ENCODE measurements at places on chromosomes 5 and 9.

DNA sequence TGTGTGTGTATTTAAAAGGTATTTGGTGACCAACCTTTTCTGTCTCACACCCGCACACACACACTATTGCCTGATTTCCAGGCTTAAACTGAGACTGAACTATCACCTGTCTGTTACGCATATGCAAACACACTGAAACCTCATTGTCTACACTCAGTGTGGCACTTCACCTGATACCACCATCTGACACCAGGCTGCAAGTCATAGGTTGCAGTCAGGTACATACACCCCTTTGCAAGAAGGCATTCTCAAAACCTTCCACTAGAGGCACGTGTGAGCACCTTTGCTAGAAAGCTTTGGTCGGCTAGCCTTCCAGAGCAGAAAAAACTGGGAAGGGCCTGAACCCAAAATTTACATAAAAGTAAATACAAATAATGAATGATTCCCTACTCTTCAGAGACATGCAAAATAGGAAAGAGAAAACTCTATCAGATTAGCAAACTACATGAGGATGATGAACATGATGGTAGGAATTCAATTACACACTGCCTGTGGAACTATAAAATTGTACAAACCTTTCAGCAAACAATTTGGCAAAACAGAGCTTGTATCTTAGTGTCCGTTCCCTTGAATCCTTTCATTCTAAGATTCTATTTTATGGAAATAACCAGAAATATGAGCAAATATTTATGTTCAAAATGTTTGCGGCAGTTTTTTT lies 5.9 kb upstream of the FOXD1 start:
- peak; percentile 27 for DNase-seq

GRCh38 chr5:124941051-124942049 lies 194.9 kb upstream of the ZNF608 start:
- DNase-seq, result no peak

DNA sequence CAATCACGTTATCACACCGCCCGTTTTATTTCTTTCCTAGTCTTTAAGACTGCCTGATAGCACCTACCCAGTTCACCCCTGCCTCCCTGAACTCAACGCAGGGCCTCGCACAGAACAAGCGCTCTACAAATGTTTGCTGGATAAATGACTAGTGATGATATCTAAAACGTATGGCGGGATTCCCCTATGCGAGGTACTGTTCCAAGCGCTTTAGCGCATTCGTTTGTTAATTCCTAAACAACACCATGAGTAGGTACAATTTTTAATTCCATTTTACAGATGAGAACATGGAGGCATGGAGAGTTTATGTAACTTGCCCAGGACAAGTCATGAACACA lies 6.6 kb downstream of the POU4F3 start:
- DNase-seq, result no peak

DNA sequence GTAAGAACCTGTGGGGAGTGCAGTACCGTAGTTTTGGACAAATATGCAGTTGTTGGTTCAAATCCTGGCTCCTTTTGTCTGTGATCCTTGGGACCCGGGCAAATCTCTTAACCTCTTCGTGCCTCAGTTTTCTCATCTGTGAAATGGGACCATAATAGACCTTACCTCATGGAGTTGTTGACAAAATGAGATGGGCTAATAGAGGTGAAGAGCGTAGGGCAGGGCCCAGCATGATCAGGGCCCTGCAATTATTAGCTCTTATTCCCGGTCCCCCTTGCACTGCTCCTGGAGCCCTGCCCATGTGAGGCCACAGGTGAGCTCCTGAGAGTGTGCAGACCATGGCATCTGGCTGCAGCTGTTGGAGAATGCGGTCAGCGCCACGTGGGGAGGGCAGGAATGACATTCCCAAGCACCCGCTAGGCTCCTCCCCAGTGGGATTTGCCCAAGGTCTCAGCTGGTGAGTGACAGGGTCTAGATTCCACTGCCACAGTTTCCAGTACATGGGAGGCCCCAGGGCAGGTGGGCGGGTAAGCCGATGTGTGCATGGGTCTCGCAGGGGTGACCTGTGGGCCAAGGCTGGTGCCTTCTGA lies 41.0 kb downstream of the NEK6 start:
- DNase-seq, result no peak

DNA sequence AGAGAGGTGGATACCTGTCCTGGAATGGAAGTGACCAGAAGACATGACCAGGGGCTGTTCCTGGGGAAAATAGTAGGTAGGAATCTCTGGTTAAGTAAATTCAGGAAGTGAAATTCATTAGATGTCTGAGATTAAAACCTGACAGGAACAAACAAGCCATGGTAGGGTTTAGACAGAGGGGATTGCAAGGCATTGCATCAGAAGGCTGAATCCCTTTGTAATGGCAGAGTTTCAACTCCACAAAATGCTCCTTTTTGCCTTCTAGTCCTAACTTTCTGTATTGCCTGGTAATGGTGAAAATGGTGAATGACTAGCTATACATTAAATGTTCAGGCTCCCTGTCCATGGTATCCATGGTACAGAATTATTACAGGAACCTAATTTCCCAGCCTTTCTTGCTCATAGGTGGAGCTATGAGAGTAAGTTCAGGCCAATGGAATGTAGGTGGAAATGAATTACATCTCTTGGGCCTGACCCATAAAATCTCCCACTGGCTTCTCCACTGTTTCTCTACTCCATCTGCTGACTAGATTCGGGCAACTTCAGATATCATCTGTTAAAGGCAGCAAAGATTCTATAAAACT lies 113.4 kb upstream of the CNTLN start:
- DNase-seq, result no peak

- DNase-seq, result no peak
Observed at GRCh38 chr5:914174-914573, 21.5 kb downstream of the TRIP13 start.

GRCh38 chr5:96611946-96612345 lies 50.2 kb upstream of the CAST start:
- no peak for DNase-seq

- peak; percentile 55 for DNase-seq
Observed at GRCh38 chr9:76756268-76756640, 8.0 kb upstream of the PCA3 start.

- peak; percentile 58 for DNase-seq
Observed at GRCh38 chr5:24208686-24209106, 436.1 kb downstream of the CDH10 start.

- no peak for DNase-seq
Observed at GRCh38 chr9:81032030-81032572, 657.2 kb downstream of the TLE1 start.

DNA sequence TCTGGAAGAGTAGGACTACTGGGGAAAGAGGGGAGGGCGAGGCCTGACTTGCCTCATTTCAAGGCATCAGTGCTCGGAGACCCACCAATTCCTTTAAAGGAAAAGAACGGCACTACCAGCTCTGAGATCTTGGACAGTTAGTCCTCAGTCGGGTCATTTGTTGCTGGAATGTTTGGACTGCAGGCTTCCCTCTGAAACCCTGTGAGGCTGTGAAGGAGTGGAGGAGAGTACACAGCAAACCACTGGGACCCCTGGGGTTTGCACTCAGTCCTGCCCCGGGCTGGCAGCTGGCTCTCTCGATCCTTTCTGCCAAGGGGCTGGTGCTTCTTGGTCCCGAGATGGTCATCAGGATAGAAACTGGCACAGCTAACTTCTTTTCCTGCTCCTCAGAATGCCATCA lies 194.5 kb downstream of the TRIO start:
- DNase-seq, result no peak

DNA sequence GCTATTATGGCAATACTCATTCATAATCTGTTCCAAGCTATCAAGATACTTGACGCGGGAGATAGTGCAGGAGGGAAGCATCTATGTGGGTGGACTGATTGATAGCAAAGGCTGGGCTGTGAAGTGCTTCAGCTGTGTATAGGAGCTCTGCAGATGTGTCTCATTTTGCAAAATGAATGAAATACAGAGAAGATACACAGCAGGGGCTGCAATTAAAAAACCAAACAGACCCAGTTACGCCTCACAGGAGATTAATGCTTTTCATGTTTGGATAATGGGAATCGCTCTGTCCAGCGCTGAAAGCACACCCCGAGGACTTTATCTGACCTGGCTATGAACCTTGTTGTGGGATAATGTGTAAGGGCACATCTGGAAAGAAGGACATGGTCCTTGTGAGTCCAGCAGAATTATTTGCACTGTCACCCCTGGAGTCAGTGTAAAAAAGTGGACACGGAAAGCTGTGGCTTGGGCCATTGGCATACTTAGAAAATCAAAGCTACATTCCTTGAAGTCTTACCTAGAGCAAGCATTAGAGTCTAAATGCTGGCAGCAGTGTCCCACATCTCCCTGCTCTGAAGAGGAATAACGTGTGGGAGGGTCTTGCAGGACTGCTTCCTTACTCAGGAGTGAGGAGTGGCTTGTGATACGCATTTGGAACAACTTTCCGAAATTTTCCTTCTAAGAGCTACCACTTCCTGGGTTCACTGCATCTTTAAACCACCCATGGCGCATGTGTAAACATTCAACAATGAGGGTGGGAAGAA lies 2.6 kb downstream of the SH3RF2 start:
- DNase-seq, result no peak

DNA sequence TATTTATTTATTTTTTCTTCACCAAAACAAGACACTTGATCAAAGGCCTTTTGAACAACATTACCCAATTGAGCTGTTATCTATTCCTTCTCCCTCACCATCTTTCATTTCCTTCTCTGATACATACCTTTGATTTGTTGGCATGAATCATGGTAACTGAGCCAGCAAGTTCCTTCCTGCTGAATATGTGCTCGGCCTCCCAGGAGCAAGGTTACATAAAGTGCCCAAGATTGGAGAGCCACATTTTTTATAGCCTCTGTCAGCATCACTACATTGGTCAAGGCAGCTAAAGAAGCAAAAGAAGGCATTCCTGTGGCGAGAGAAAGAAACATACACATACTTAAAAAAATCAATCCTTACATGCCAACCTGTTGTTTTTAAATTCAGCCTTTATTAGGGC lies 369.6 kb downstream of the CYLC2 start:
- no peak for DNase-seq

GRCh38 chr9:132820169-132820944 lies 57.7 kb downstream of the AK8 start:
- DNase-seq, result no peak

DNA sequence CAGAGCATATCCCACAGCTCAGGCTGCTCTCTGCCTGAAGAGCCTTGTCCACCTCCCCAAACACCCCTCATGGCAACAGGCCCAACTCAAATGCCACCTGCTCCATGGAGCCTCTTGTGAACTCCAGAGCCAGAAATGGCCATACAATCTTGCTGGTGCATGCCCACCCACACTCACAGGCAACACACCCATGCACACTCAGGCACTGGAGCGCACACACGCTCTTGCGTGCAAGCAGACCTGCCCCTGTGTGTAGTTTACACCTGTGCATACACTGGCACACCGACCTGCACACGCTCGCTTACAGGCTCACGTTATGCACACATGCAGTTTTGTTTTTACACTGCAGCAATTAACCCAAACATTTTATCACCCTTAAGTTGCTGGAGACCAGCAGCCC lies 40.0 kb downstream of the HRH2 start:
- DNase-seq, result no peak

GRCh38 chr9:2216591-2216990 lies 201.4 kb downstream of the SMARCA2 start:
- DNase-seq, result no peak

GRCh38 chr5:17272111-17272510 lies 54.7 kb downstream of the BASP1 start:
- DNase-seq, result no peak

GRCh38 chr5:143354025-143354424 lies 49.5 kb downstream of the NR3C1 start:
- no peak for DNase-seq

- DNase-seq, result no peak
Observed at GRCh38 chr9:106779796-106780195, 83.2 kb upstream of the ZNF462 start.

DNA sequence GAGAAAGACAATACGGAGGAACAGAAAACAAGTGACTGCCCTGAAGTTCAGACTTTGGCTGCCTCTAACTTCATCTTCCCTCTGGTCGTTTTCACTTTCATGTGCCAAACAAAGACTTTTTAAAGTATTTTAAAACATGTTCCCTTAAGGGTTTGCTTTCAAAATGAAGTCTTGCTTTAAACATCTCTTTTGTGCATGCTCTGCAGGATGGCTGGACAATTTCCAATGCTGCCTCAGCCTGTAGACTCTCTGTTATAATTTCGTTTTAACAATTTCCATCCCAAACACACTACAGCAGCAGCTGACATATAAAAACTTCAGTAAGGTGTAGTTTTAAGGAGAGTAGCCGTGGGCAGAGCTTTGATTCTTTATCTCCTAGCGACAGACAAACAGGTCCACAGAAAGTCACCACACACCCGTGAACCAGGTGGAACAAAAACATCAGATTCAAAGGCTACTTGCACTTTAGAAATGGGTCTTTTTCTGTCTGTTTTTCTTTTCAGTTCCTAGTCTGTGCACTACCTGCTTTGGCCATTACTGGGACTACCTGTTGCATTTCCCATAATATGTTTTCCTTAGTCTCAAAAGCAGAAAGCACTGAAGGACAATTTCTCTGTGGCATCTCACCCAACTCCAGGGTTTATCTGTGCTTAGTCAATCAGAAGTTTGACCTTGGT lies 308.9 kb downstream of the DTWD2 start:
- no peak for DNase-seq

DNA sequence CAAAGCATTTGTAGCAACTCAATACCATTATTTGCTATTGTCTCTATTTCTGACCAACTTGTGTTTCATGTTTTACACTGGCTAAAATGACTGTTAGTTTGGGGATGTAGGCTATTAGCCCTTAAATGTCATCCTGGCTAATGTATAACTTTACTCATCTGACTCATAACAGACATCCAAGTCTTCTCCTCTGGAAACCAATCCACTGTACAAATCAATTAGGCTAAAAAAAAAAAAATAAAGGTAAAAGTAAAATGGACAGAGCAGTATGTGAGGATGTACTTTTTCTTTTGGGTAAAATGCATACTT lies 20.6 kb downstream of the MEGF9 start:
- DNase-seq, result no peak

DNA sequence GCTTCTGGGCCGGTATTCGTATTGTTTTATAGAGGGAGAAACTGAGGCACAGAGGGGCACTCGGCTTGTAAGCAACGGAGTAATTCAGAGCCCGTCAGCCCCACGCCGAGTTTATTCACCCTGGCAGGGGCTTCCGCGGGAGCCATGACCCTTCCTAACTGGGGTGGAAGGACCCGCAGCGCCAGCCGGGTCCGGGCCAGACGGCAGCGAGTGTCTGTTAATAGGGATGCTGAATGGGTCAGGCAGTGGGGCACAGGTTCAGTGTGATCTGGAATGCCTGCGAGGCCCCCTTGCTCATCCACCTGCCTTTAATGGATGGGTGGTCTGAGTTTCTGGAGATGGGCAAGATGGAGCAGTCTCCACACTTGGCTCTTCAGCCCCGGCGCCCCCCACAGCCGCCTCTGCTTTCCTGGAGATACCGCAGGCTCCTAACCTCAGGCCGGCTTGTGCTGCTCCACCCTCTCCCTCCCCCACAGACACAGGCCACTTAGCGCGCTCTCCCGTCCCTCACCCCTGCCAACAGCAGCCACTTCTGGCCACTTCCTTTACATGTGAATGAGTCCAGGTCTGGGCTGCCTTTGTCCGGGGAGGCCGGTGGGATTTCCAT lies 147.1 kb downstream of the ERCC6L2 start:
- no peak for DNase-seq

- DNase-seq, result no peak
Observed at GRCh38 chr9:124415852-124416484, 726 bp upstream of the PSMB7 start.

- DNase-seq, result no peak
Observed at GRCh38 chr9:130276955-130277354, 11.4 kb downstream of the HMCN2 start.

- DNase-seq, result no peak
Observed at GRCh38 chr5:43123887-43124286, 3.2 kb downstream of the ZNF131 start.

GRCh38 chr5:151571270-151572173 lies 19.6 kb downstream of the FAT2 start:
- DNase-seq, result no peak

Data from NCI-H2081 treated with DMSO at 0.1 percent for 48 hours (cell line).